ENCODE measurements at places on chromosomes 4 and X. TPM values are rescaled to one million over a fixed set of nuclear protein-coding genes. Genes with fewer than 3 reads are reported as not detected.

MRPS18C gene
- 18.9 TPM for polyA plus RNA-seq

RNF212 gene
- 1.8 TPM for polyA plus RNA-seq

LRIT3 gene
- 0.20 TPM for polyA plus RNA-seq

NHS gene
- 0.45 TPM for polyA plus RNA-seq

TMPRSS11B gene
- 0.35 TPM for polyA plus RNA-seq

ASB12 gene
- polyA plus RNA-seq = 0.20 TPM

STARD8 gene
- polyA plus RNA-seq = 2.1 TPM

UGT8 gene
- 2.2 TPM for polyA plus RNA-seq

PYURF gene
- 75.0 TPM for polyA plus RNA-seq

UGT2B15 gene
- polyA plus RNA-seq = not detected

BRS3 gene
- not detected for polyA plus RNA-seq

RHOH gene
- 112 TPM for polyA plus RNA-seq

RAB41 gene
- polyA plus RNA-seq = not detected

DHX15 gene
- polyA plus RNA-seq = 47.5 TPM

TCEAL8 gene
- polyA plus RNA-seq = 58.1 TPM

PUDP gene
- polyA plus RNA-seq = 9.2 TPM

PNCK gene
- 0.22 TPM for polyA plus RNA-seq

AWAT2 gene
- polyA plus RNA-seq = not detected

AKAP4 gene
- polyA plus RNA-seq = not detected

EPGN gene
- 0.05 TPM for polyA plus RNA-seq

DNAAF6 gene
- polyA plus RNA-seq = not detected

PARM1 gene
- polyA plus RNA-seq = 4.6 TPM

AR gene
- polyA plus RNA-seq = 0.15 TPM

PPAT gene
- polyA plus RNA-seq = 5.2 TPM

USP26 gene
- polyA plus RNA-seq = not detected

HMGN5 gene
- polyA plus RNA-seq = 6.3 TPM

COL4A5 gene
- 2.4 TPM for polyA plus RNA-seq

CCNB3 gene
- polyA plus RNA-seq = 0.32 TPM

C4orf36 gene
- polyA plus RNA-seq = not detected

TBC1D8B gene
- polyA plus RNA-seq = 1.5 TPM

ARL9 gene
- 0.02 TPM for polyA plus RNA-seq

FAM47B gene
- not detected for polyA plus RNA-seq

GNRHR gene
- not detected for polyA plus RNA-seq

BMPR1B gene
- 0.12 TPM for polyA plus RNA-seq

THAP6 gene
- 3.1 TPM for polyA plus RNA-seq

TACR3 gene
- polyA plus RNA-seq = not detected

STOX2 gene
- polyA plus RNA-seq = 0.53 TPM

CXCL6 gene
- polyA plus RNA-seq = 29.0 TPM

IQCM gene
- polyA plus RNA-seq = not detected

GALNTL6 gene
- 5.0 TPM for polyA plus RNA-seq

GPR82 gene
- polyA plus RNA-seq = 0.49 TPM

ENPP6 gene
- polyA plus RNA-seq = 1.3 TPM

DAPP1 gene
- polyA plus RNA-seq = 22.5 TPM

CCDC110 gene
- polyA plus RNA-seq = 0.26 TPM

P2RY10 gene
- 13.1 TPM for polyA plus RNA-seq

ETDA gene
- not detected for polyA plus RNA-seq

ACE2 gene
- polyA plus RNA-seq = 0.06 TPM

OTUD6A gene
- not detected for polyA plus RNA-seq

ARHGEF6 gene
- polyA plus RNA-seq = 13.1 TPM

OPHN1 gene
- 0.20 TPM for polyA plus RNA-seq

Measured in spleen (tissue), 13 donors.